Fibroblast of upper back skin (primary cell): ENCODE measurements at places on chromosomes 5 and 9.

- DNase-seq: peak; percentile 0
Measured at GRCh38 chr5:62778316-62779009, 199.8 kb downstream of the LRRC70 start.

DNA sequence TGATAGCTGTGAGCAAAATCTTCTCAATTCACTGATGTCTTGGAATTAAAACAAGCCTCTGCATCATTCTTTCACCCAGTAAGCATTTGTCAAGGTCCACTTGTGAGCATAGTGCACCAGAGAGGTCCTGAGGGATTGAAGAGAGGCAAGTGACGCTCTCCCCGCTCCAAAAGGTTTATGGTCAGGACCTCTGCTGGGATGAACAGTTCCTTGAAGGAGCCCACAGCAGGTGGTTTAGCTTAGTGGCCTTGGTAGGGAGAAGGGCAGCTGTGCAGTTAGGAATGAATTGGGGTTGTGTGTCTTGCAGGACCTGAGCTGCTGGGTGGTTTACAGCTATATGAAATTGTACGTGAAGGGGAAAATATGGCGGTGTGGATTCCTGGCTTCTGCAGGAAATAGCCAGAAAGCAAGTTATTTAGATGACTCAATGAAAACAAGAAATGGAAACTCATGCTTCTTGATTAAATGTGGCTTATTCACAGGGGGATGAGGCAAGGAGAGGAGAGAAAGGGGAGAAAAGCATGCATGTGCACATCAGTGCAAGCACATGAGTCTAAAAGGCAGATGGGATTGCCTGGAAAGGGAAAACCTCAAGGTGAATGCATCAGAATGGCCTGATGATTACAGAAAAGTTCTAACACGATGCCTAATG lies 42.0 kb downstream of the SUB1 start:
- peak; percentile 35 for DNase-seq

DNA sequence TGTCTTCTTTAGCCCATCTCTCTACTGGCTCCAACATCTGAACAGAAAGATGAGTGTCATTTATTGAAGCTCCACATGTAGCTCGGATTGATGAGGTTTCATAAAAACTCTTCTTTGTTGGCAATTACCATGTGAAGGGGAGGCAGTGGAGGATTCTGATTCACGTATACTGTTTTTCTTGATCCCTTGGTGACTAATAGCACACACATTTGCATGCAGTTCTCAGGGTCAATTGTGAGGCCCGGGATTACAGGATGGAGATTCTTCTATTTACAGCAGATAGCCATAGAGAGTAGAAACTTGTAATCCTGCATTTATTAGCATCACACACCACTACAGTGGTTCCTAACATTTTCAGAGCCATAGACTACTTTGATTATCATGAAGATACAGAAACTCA lies 133.2 kb upstream of the MARCHF11 start:
- DNase-seq: no peak

GRCh38 chr5:116696366-116696765 lies 121.7 kb upstream of the SEMA6A start:
- DNase-seq: no peak

DNA sequence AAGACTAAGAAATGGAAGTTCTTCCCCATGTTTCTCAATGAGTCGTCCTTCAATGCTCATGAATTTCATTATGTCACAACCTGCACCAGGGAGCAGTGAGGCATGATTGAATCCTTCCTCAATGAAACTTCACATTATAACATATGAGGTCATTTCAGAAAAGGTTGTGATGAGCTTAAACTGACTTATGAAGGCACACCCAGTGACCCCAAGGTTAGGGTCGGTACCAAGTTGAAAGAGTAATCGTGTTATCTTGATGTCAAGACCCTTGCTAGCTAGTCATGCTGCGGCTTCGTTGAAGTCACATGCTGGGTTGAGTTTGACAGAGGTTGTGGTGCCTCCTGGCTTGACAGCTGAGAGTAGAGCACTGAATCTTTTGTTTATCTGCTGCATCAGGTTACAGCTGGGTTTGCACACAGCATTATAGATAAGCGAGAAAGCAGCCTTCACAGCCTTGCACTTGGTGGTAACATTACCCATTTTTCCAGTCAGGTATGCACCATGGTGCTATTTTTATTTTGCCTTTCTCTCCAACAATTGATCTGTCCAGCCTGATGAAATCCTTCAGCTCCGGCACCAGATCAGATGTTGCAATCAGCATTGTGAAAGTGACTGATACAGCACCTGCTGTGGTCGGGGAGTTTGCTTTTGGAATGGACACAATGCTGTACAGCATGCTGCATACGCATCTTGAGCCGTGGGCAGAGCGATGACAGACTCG lies 133.2 kb downstream of the ERCC6L2 start:
- no peak for DNase-seq

DNA sequence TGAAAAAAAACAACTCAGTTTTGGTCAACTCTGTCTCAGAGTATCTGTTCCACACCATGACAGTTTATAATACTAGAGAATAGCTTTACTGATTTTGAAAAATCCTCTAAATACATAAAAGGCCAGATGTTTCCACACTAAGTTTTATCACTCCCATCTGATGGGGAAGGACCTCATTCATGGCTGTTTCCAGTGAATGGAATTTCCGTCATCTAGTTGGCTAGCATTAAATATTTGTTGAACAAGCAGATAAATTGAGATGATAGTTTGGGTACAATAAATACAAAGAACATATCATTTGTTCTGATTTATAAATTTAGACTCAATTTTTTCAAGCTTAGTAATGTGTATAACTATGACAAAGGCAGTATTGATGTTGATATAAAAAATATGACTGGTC lies 408.5 kb downstream of the PTPRD start:
- no peak for DNase-seq

GRCh38 chr5:150038547-150038946 lies 38.0 kb downstream of the HMGXB3 start:
- DNase-seq: peak; percentile 62

DNA sequence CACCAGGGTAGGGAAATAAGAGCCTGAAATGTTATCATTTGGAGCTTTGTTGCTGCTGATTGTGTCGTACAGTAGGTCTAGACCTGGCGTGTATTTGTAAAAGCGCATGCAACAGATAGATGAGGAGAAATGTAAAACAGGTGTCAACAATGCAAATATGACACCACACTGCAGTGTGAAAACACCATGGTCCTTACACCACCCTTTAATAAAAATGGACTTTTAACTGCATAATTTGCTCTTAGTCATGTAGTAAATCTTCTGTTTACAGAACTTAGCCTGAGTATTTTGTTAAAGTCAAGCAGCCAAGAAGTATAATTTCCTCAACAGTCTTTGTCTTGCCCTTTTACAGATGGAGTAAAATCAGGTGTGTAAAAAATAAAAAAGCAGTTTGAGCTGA lies 13.9 kb downstream of the PCBD2 start:
- DNase-seq: no peak

DNA sequence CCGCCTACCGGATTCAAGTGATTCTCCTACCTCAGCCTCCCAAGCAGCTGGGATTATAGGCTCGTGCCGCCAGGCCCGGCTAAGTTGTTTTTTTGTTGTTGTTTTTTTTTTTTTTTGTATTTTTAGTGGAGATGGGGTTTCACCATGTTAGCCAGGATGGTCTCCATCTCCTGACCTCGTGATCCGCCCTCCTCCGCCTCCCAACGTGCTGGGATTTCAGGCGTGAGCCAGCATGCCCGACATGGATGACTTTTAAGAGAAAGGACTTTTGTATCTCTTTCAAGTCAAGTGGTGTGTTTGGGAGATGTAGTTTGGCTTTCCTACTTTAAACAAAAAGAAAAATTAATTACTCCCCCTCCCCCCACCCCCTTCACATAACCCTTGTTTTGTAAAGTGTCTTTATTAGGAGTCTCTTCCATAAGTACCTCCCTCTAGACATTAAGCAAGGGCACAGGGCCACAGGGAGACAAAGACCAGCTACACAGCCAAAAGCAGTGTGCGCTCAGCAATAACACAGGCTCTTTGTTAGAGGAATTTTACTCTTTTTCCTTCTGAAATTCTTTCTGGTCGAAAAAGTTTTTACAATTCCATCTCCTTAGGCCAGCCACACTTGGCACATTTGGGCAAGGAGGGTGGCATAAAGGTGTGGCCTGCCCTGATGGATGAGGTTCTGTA lies 31.2 kb downstream of the JAKMIP2 start:
- no peak for DNase-seq

DNA sequence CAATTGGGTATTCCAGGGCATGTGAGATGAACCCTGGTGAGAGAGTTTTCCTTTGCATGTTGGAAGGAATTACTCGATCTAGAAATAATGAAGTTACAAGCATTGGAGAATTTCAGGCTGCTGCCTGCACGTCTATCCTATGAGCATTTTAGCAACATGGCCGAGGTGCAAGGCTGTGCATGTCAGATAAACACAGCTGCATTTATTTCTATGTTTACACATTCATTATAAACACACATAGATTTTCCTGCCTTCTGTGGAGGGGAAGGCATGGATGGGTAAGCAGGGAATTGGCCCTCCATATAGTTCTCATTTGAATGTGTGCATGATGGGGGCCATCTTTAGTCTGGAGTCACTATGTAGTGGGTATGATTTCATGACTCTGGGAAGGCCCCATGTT lies 42.3 kb downstream of the AOPEP start:
- DNase-seq: no peak

GRCh38 chr5:143243103-143243502 lies 160.4 kb downstream of the NR3C1 start:
- DNase-seq: no peak

DNA sequence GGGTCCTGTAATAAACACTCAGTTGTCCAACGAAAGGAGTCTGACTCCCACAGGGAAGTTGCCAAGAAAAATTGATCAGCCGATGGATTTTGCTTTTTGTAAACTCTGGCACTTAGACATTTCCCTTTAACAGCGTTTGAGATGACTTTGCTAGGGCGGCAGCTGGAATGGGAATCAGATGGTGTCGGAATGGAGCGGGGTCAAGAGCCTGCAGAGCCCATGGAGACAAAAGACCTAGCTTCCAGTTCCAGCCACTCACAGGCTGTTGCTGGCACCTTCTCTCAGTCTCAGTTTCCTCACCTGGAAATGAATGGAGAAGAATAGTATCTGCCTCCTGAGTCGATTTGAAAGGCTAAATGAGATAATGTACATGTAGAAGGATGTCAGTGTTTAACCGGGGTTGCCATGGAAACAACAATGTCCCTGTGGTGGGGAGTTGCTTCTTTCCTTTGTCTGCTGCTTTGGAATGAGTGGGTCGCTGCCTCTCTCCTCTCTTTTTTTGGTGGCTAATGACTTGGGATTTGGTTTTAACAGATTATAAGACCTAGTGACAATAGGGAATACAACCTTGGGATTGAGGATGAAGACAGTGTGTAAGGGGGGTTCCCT lies 137.4 kb downstream of the GAS1 start:
- DNase-seq: no peak

DNA sequence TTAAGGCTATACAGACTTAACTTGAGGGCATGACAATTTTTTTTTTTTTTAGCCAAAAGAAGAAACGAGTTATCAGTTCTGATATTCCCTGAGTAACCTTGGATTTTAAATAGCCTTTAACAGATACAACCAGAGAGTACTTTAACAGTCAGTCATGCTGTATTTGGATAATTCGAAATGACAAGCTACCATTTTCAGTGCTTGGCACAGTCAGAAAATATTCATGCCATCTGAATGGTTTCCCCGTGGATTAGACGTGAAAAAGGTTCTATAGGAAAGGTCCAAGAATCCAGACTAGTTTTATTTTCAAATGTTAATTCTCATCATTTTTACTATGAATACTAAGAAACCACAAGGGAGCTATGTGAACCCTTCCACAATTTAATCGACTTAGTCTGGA lies 165.7 kb downstream of the PAM start:
- DNase-seq: no peak

GRCh38 chr5:141848744-141849414 lies 29.3 kb downstream of the PCDH1 start:
- DNase-seq: peak; percentile 41

DNA sequence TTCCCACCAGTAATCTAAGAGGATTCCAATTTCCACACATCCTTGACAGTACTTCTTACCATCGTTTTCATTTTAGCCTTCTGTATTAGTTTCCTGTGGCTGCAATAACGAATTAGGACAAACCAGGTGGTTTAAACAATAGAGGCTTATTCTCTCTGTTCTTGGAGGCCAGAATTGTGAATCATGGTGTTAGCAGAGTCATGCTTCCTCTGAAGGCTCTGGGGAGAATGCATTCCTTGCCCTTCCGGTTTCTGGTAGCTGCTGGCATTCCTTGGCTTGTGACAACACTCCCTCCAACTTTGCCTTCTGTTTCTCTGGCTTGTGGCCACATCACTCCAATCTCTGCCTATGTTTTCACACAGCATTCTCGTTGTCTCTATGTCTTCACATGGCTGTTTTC lies 23.5 kb downstream of the RIGI start:
- DNase-seq: peak; percentile 38

- DNase-seq: no peak
Measured at GRCh38 chr5:175243441-175243840, 200.5 kb downstream of the DRD1 start.

DNA sequence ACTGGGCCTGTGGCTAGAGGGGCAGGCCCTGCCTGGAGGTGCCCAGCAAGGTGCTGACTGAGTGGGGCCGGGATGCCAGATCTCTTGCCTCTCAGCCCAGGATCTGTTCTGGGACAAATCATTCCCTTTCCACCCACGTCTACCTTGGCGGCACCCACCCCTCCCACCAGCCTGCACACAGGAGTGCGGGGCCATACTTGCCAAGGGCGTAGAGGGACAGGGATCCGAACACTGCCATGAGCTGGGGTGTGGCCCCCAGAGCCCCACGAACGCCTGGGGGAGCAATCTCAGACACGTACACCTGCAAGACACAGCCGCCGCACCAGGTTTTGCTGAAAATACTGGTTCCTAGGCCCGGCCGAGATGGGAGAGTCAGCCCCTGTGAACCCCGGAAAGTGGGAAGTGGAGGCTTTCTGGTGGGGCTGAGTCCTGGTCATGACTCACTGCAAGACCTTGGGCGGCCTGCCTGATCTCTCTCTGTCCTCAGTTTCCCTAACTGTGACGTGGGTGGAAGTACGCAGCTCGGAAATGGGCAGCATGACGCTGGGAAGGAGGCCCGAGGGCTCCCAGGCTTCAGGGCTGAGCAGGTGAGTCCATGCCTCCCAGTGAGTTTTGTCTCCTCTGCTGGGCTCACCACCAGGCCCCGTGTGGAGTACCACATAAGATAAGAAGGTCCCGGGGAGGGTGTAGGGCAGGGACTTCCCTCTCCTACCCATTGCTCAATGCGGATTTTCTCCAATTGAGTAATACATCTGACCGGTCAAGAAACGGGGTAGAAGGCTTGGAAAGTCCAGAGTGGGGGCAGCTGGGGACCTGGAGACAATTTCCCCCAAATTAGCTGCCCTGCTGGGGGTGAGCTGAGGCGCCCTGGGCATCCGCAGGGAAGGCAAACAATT lies 2.6 kb downstream of the SLC2A6 start:
- no peak for DNase-seq

- no peak for DNase-seq
Measured at GRCh38 chr9:124828489-124829333, 24.5 kb upstream of the WDR38 start.
